LoVo (cell line): ENCODE measurements at places on chromosomes 6 and 20.

GRCh38 chr6:31968791-31969711 lies 2.9 kb downstream of the DXO start:
- no peak for DNase-seq

- DNase-seq, result no peak
Measured at GRCh38 chr6:33727932-33728331, 16.4 kb upstream of the UQCC2 start.

- no peak for DNase-seq
Measured at GRCh38 chr6:47262231-47262630, 47.5 kb downstream of the TNFRSF21 start.

DNA sequence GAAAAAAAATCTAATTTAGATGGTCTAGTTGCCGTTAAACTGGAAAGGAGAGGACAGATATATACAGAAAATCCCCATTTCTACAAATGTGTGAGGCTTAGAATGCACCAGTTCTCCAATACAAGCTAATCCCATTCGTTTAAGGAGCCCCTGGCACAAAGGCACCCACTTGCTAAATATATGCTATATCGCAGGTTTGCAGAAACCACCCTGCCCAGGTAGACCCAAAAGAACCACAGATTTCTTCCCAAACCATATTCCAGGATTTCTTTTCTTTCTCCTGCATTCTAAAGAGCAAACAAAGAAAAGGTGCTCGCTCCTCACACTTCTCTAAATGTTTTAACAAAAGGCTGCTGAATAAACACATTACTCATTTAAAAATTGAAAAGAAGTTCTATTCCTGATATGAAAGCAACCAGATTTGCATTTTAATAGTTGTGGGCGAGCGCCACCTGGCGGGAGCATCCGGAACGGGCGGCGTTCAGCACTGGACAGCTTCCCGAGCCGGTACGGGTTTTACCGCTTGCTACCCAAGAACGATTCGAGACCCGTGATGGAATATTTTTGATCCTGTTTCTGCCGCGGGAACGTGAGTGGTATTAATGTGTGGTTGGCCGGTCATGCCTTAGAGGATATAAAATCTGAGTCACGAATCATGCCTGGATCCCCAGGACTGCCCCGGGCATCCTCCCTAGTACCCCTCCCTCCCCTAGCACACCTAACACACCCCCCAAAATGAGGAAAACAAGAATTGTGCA lies 2.1 kb downstream of the PTPRT start:
- peak; percentile 38 for DNase-seq

DNA sequence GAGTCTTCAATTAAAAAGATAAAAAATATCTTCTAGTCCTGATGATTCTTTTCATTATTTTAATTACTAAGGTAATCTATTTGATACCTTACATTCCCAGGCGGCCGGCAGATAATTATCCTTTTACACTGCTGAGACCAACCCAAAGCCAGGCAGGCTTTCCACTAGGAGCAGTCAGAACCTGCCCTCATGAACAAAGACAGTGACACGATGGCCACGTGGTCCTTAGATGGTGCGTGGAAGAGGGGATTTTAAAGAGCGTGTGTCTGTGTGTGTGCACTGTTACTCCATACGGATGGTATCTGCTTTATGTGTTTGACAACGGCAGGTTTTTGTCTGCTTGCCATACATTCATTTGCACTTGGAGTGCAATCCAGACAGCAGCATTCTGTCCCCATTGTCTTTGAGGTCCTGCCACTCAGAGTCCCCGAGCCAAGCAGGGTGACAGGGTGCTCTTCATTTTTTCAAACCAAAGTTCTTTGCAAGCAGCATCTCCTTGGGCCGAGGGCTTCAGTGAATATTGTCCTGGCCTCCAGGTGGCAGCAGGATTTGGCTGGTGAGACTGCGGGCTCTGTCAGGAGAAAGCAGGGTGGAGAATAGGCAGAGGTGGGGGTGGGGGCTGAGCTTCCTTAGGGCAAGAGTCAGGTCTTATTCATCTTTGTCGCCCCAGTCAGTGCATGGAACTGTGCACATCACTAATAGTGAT lies 260.5 kb downstream of the NRN1 start:
- no peak for DNase-seq

- DNase-seq, result no peak
Measured at GRCh38 chr6:132140189-132140588, 189.0 kb upstream of the CCN2 start.

- no peak for DNase-seq
Measured at GRCh38 chr20:44904377-44904776, 5.5 kb upstream of the PABPC1L start.

- DNase-seq, result no peak
Measured at GRCh38 chr6:30741789-30742315, 635 bp downstream of the FLOT1 start.

- no peak for DNase-seq
Measured at GRCh38 chr6:164014346-164015087, 600.0 kb downstream of the QKI start.

DNA sequence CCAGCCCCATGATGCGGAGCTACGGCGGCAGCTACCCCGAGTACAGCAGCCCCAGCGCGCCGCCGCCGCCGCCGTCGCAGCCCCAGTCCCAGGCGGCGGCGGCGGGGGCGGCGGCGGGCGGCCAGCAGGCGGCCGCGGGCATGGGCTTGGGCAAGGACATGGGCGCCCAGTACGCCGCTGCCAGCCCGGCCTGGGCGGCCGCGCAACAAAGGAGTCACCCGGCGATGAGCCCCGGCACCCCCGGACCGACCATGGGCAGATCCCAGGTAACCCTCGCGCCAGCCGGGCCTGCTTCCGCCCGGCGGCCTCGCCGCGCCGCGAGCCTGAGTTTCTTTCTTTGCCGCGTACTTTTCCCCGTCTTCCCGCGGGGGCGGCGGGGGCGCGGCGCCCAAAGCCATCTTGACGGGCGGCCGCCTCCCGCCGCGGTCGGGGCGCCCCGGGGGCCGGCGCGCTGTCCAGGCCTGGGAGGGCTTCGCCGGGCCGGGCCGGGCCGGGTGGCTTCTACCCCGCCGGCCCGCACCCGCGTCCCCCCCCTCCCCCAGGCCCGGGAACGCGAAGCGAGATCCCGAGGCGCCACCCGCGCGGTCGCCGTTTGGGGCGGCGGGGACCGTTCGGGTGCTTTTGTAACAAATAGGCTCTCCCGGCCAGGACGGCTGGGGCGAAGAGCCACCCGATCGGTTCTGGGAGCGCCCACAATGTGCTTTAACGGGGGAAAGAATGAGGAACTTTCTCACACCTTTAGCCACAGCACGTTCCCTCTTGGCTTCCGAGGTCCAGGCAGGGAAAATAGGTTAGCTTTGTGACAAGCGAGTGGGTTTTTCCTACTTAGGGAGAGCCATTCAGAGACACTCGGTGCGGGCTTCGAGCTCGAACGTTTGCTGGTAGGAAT lies 2.3 kb downstream of the ARID1B start:
- DNase-seq, result peak; percentile 28

- no peak for DNase-seq
Measured at GRCh38 chr6:52108128-52108527, 20.7 kb upstream of the PKHD1 start.

- DNase-seq, result no peak
Measured at GRCh38 chr20:41508335-41508734, 109.8 kb downstream of the CHD6 start.

GRCh38 chr6:11736601-11737000 lies 42.0 kb downstream of the ADTRP start:
- DNase-seq, result no peak

- no peak for DNase-seq
Measured at GRCh38 chr20:39627765-39628164, 665.6 kb downstream of the DHX35 start.

- DNase-seq, result no peak
Measured at GRCh38 chr6:87182321-87182720, 27.0 kb downstream of the ZNF292 start.

DNA sequence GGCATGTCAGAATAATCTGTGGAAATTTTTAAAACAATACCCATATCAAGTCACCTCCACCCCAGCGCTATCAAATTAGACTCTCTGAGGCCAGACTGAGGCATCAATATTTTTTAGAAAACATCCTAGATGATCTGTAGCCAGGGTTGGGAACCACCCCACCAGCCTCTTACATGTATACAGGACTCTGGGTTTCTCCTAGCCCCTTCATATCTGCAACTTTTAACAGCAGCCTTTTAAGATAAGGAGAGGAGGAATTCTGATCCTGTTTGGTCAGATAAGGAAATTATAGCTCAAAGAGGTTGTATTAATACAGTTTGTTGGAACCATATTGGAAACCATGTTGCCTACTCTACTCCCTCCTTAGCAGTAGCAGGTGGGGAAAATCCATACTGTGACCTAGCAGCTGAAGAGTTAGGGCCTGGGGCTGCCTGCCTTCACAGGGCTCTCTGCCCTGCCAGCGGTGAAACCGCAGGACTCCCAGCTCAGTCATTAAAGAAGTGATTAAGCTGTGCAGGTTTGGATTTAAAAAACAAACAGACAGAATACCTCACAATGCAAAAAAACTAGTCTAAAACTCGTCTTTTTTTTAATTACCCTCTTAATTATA lies 30.0 kb downstream of the BRPF3 start:
- no peak for DNase-seq

- no peak for DNase-seq
Measured at GRCh38 chr20:507006-507758, 36.4 kb downstream of the CSNK2A1 start.

DNA sequence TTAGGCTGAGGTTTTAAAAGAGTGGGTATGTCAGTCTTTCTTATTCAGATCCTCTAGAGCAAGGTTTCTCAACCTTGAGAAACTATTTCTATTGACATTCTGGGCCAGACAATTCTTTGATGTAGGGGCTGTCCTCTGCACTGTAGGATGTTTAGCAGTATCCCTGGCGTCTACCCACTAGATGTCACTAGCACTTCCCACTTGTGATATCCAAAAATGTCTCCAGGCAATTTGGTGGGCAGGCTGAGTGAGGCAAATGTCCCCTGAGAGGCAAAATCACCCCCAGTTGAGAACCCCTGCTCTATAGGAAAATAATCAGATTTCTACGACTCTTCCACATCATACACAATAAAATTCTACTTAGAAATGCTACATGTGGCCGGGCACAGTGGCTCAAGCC lies 7.7 kb upstream of the ZKSCAN8 start:
- DNase-seq, result peak; percentile 29

GRCh38 chr6:106431972-106432371 lies 71.5 kb downstream of the CRYBG1 start:
- DNase-seq, result no peak

DNA sequence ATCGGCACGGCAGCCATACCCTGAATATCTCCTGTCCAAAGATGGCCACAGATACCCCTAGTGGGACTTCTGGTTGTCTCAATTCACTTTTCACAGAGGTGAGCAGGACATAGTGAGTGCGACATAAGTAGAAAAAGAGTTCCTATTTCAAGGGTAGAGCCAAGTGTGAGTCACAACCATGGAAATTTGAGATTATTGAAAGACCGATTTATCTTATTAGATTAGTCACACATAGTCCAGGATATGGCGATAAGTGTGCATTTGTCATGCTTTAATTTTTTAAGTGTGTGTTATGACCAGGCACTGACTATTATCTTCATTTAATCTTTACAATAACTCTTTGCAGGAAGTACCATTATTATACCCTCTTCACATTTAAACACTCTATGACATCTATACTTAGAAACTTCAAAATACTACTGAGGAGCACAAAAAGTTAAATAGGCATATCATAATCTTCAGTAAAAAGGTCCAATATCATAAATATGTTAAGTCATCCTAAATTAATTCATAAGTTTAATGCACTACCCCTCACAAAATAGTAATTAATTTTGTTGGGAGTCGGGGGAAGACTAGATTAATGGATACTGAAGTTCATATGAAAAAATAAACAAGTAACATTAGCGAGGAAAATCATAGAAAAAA lies 13.4 kb upstream of the TNFAIP3 start:
- DNase-seq, result no peak
